Mucosa of gallbladder (tissue), 1 donor: ENCODE measurements at places on chromosomes 5 and 9. TPM values are rescaled to one million over a fixed set of nuclear protein-coding genes. Genes with fewer than 3 reads are reported as not detected.

- peak; percentile 11 for DNase-seq
These were observed 119.4 kb downstream of the GAS1 start for GRCh38 chr9:86827893-86828292.

GRCh38 chr5:12277504-12278192 is 373.4 kb upstream of the CTNND2 start:
- no peak for DNase-seq

DNA sequence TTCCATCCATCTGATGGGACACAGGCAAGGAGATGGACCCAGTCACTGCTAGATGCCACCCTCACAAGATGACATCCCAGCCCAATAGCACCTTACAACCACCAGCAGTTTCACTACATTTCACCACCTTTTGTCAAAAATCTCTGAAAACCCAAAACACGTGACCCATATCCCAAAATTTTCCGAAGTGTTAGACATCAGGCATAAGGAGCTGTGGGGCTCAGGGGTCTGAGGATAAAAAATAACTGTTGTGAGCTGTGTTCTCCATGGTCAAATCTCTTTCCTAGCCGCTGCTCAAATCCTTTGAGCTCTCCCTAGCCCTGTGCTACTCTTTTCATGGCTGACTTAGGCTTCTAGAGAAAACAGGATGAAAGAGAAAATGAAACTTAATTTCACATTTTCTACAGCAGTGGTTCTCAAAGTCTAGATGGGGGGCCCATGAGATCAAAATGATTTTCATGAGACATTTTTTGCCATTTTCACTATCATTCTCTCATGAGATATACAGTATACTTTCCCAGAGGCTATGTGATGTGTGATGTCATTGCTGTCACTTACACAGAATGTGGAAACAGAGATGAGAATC is 40.7 kb downstream of the TIMD4 start:
- DNase-seq: no peak

GRCh38 chr9:134029248-134030226 is 4.3 kb downstream of the BRD3OS start:
- DNase-seq: no peak

Gene TLN1
- 482 TPM for total RNA-seq

DNA sequence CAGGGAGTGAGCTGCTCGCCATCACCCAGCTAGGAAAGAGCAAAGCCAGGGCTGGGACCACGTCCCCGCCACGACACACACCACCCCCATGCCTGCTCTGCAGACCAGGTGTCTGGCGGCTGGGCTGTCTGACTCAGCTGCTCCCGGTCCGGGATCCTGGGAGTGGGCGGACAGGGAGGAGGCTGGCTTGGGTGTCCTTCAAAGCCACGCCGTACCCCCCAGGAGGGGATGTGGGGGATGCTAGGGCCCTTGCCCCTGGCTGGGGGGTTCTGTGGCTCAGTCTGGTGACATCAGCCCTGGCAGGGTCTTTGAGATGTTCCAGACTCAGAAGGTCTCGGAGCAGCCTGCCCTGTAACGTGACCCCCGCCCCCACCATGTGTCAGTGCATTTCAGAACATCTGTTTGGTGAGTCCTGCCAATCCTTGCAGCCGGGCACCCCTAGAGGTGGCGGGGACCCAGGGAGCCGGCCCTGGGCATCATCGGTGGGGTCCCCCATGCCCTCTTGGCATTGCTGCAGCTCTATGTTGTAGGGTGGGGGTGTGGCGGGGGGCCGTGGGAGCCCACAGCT is 62.3 kb downstream of the HMCN2 start:
- peak; percentile 17 for DNase-seq

GRCh38 chr9:98958271-98958984 is 14.7 kb downstream of the COL15A1 start:
- DNase-seq: no peak

Gene FAM193B
- 98.1 TPM for total RNA-seq

DNA sequence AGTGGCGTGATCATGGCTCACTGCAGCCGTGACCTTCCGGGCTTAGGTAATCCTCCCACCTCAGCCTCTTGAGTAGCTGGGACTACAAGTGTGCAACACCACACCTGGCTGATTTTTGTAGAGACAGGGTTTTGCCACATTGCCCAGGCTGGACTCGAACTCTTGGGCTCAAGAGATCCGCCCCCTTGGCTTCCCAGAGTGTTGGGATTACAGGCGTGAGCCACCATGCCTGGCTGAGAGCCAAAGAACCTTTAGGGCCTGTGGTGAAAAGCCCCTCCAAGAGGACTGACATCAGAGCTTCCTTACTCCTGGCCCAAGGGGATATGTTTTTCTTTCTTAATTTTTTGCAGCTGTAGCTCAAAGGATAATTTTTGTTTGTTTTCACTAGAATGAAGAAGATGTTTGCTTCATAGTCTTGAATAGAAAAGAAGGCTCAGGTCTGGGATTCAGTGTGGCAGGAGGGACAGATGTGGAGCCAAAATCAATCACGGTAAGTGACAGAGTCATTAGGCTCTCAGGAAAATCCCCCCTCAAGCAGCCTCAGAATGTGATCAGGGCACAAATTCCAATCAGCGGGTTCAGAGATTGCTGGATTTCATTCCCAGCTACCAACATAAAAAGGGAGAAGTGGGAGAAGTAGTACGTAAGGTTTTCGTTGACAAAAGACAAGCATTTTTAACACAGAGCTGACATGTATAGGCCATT is 77.1 kb downstream of the GOLPH3 start:
- DNase-seq: no peak

DNA sequence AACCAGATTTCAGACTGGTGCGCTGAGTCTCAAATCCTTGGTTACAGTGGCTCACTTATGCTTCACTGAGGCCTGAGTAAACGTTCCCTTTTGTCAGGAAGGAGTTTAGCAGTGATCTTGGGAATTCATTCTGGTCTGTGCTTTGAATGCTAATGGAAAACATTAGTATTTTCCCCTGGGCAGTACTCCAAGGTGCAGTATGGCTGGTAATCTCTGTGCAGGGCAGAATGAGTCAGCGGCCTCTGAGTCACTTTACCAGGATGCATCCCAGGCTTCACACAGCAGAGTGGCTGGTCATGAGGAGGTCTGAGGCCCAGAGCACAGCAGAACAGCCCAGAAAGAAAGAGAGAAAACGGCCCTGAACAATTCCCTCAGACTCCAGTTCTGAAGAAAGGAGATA is 54.0 kb downstream of the PCA3 start:
- peak; percentile 90 for DNase-seq

Gene POLR3G
- total RNA-seq: 1.2 TPM

GRCh38 chr5:57693488-57694305 is 211.1 kb upstream of the ACTBL2 start:
- no peak for DNase-seq

Gene ROR2
- 21.5 TPM for total RNA-seq

Gene MFAP3
- 24.6 TPM for total RNA-seq

DNA sequence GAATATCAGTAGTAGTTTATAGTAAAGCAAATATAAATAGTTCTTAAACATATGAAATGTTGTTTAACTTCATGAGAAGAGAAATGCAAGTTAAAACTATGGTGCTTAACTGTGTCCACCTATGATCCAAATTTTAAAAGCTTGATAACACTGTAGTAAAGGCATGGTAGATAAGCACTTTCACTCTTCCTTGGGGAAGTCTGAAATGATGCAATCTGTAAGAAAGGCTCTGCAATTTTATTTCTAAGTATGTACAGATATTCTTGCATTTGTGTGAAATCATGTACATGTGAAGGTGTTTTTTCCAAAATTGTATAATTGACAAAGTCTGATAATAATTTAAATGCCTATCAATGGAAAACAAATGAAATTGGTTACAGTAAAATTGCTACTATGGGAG is 66.9 kb downstream of the SYK start:
- DNase-seq: no peak

DNA sequence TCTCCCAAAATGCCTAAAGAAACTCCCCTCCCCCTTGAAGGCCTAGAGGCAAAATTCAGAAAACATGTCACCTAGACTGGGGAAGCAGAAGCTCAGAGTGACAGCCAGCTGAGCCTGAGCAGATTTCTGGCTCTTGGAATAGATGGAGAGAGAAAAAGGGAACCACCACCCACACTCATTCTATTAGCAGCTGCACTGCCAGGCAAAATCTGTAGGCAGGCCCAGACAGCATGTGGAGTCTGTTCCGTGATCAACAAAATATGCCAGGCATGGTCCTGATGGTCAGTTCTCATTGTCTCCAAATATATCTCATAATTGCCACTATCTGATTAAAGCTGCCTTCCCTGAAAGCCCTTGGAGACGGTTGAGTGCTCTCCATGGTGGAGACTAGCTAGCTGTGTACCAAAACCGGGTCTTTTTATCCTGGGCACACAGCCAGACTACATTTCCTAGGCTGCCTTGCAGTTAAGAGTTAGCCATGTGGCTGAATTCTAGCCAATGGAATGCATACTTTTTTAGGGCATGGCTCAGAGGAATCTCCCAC is 131.7 kb upstream of the GPR151 start:
- DNase-seq: no peak

DNA sequence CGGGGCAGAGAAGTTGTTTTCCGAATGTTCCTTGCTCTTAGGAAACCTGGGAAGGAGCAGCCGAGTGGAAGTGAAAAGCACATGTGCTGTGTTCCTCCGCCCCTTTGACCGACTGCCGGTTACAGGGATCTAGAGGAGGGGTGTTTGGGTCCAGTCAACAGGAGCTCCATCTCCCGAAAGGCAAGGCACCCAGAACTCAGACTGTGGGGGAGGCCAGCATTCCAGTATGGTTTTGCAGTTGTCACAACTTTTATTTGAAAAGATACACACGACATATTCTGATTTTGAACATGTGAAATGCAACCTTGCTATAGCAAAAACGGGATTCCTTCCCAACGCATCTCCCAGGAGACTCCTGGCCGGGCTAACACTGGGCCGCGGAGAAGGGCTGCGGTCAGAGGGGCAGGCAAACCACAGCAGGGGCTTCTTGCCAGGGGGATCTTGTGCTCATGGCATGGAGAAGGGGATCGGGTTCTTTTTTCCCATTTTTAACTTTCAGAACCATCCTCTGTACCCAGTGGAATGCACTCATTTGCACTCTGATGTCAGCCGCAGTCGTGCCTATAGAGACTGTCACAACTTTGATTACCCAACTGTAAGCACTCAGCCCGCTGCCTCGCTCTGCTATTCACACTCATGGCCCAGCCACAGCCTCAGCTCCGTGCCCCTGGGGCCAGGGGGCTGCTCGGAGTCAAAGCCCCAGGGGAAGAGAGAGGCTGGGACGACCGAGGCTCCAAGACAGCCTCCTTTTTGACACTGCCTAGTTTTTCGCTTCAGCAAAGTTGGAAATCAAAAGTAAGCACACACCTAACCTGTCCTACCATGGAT is 3.9 kb downstream of the QRFP start:
- DNase-seq: no peak

DNA sequence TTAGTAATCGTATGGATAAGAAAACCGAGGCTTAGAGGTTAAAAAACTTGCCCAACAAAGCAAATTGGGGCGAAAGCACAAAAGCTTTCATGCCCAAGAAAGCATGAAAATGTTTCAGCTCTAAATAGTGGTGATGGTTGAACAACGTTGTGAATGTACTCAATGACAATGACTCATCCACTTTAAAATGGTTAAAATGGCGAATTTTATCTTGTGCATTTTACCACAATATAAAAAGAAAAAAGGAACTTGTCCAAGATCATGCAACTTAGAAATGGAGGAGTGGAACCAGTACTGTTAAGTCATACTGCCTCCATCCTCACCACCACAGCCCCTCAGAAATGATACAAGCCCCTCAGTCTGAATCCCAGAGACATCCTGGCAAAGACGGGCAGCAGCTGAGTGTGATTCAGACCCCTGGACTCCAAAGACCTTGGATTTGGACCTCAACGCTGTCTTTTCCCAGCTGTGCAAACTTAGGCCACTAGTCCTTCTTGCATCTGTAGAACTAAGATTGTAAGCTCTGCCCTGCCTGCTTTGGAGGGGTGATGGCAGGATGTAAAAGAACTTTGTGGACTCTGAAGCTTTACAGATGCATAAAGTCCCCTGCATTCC is 158.4 kb downstream of the GABBR2 start:
- DNase-seq: no peak

DNA sequence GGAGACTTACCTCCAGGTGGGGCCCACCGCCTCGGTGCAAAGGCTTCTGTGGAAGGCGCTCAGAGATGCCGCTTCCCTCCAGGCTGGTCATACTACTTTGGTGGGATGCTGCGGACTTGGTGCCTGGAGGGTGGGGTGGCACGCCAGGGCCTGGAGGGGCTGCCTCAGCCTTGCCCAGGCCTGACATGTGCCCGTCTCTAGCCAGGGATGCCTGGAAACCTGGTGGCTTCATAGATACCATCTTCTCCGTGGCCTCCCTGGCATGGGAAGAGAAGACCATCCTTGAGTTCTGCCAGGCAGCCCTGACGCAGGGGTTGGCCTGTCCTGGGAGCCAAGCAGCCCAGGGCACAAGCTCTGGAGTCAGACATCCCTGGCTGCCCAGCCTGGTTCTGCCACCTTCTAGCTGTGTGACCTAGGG is 28.3 kb downstream of the ORM2 start:
- no peak for DNase-seq

Gene PCDHGC5
- 2.0 TPM for total RNA-seq
